ENCODE measurements at places on chromosomes 1 and 21. TPM values are rescaled to one million over a fixed set of nuclear protein-coding genes. Genes with fewer than 3 reads are reported as not detected.

The LHX8 gene
- total RNA-seq = 1.5 TPM

The OR6K3 gene
- total RNA-seq = not detected

The ALDH9A1 gene
- 41.8 TPM for total RNA-seq

The TACSTD2 gene
- not detected for total RNA-seq

The AMY1A gene
- not detected for total RNA-seq

The UBE2G2 gene
- total RNA-seq = 44.4 TPM

The DENND2C gene
- total RNA-seq = 0.47 TPM

The CYP2J2 gene
- total RNA-seq = not detected

The KCNH1 gene
- total RNA-seq = 3.0 TPM

The TNFRSF1B gene
- total RNA-seq = 0.40 TPM

The TMCC2 gene
- 2.8 TPM for total RNA-seq

The CR1 gene
- not detected for total RNA-seq

The MMP23B gene
- total RNA-seq = 1.1 TPM

The PLPPR5 gene
- not detected for total RNA-seq

The PTPRC gene
- total RNA-seq = 0.01 TPM

The PYHIN1 gene
- total RNA-seq = not detected

The S100A12 gene
- total RNA-seq = not detected

The LRRC3 gene
- total RNA-seq = 1.9 TPM

The PPT1 gene
- 70.8 TPM for total RNA-seq

The OR2M3 gene
- not detected for total RNA-seq

The PALMD gene
- total RNA-seq = 0.49 TPM

The S100A2 gene
- 26.2 TPM for total RNA-seq

The KIF17 gene
- total RNA-seq = 1.5 TPM

Data from A549 treated with CpdA at 1 μM for 4 hours (cell line).